ENCODE measurements at places on chromosomes 1 and 21.

DNA sequence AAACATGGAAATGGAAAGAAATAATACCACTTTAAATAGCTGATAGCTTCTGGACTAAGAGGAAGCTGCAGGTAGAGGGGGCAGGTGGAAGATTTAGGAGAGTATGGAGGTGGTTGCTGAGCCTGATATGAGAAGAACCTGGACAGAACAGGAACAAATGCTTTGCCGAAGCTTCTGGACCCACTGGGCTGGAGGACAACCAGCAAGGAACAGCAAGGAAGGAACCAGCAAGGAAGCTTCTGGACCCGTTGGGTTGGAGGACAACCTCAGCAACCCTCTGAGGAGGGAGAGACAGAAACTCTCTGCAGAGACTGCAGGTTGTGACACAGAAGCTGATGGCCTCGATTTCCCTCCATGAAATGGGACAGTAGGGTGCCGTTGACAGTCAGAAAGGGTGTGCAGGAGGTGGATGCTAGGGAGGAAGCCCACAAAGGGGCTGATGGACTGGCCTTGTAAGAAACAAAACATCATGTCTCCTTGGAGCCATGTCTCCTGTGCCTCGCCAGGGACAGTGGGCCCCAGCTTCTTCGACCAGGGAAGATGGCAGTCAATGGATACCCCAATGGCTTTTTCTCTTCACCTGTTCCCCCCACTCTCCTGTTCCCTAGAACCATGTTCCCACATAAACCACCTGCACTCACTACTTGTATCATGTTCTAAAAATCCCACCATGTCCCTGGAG lies 8.3 kb upstream of the WNT3A start:
- no peak for DNase-seq

DNA sequence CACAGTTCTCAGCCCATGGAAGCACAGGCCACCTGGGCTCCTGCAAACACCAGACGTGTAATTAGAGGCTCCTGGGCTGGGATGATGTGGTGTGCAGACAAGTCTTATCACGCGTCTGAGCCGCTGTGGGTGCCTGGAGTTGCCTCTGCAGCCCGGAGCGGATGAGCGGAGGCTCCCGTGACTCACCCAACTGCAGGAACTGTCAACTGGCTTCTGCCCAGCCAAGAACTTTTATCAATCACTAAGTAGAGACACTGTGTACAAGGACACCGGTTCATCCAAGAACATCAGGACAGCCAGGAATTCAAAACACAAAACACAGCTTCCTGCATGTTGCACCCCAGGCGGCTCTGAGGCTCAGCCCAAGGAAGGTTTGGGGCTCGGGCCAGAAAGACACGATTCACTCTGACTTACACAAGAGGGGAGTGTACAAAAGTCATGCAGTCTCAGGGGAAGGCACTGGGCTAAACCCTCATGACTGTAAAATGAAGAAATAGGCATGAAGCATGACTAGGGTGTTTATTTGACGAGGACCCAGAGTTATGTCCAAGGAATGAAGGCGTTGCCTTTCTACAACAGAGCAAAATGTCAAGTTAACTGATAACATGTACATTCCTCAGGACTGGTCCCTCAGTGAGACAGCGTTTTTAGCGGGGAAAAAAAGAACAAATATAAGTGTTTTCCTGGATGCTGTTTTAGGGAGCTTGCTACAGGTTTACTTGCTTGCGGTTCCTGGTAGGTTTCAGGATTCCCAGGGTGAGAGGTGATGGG lies 21.1 kb downstream of the ERRFI1 start:
- no peak for DNase-seq

GRCh38 chr1:24910751-24911650 lies 19.1 kb downstream of the RUNX3 start:
- peak; percentile 70 for DNase-seq

GRCh38 chr1:86064899-86065298 lies 91.7 kb downstream of the COL24A1 start:
- no peak for DNase-seq

DNA sequence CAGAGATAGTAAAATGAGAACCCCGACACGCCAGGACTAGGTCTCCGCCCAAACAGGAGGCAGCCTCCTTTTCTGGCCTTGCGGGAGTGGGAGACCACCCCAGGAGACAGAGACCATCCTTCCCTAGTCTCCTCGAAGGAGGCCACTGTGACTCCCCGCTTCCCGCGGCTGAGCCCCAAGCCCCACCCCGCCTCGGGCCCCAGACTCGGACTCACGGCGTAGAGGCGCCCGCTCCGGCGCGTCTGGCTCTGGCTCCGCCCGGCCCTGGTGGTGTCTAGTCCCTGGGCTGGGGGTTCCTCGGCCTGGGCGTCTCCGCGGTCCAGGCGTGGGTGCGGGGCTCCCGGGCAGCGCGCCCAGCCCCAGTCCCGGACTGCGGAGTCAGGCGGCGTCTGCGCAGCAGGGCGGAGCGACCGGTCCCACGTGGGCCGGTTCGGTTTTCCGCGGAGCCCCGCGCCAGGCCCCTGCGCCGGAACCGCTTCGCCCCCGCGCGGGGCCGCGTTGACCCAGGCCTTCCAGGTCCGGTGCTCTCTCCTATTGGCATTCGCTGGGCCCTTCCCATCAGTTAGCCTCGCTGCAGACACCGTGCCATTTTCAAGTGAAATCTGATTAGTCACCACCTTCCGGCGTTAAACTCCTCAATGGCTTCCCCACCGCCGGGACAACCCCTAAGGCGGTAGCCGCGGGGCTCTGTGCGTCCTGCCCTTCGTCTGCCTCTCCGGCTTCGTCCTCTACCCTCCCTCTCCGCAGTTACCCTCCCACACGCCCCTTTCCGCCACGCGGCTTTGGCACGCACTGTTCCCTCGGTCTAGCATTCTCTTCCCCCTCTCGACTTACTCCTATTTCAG lies at the start of gene C1orf216:
Gene C1orf216, minus strand, starts transcription at position 393 of the 845 bp plus-strand sequence. CDS start 2,563 bp downstream, outside the sequence.
- DNase-seq: peak; percentile 36

GRCh38 chr21:20662514-20662913 lies 335.7 kb upstream of the NCAM2 start:
- DNase-seq: no peak

GRCh38 chr1:39659538-39659937 lies 12.4 kb downstream of the NT5C1A start:
- no peak for DNase-seq

DNA sequence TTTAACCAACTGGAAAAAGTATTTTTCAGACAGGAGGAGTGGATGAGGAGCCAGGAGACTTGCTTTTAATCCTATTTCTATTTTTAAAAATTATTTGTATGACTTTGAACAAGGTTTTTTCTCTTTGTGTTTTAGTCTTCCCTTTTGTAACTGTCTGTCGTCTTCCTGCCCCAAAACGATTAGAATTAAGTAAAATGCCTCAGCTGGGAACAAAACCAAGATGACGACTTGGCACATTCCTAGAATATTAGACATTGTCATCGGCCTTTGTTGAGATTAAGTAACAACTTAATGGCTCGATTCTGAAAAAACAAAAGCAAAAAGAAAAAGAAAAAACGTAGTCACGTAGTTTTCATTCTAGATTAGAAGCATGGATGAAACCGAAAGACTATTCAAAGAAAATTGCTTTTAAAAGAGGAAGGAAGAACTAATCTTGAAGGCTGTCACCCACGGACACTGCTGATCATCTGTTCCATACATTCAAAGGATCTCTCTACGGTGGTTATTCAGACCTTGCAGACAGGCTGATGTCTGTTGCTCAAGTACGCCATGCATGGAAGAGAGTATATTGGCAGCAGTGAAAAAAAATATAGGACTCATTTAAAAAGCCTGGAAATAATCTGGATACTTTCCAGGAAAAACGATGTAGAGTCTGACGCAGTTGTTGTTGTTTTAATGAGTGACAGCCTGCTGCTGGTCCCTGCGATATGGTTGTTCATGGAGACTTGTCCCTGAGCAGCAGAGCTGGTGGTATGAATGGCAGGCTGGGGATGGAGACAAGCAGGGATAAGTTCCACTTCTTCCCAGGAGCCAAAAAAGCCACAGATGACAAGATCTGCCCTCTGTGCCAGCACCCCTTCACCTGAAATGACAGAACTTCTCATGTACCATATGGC lies 16.8 kb downstream of the GNG4 start:
- no peak for DNase-seq

DNA sequence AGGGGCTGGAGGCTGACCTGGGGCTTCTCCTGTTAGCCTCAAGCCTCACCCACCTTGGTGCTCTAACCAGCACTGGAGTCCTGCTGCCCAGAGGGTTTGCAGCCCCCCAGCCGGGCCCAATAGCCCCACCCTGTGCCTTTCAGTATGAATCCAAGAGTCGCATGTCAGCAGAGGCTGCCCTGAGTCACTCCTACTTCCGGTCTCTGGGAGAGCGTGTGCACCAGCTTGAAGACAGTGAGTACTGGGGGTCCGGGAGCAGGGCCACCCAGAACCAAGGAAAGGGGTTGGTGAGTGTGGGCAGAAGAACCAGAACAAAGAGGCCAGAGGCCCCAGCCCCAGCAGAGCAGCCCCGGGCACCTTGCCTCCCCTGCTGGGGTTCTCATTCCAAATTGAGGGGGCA lies 25.6 kb downstream of the CDK18 start:
- DNase-seq: no peak

DNA sequence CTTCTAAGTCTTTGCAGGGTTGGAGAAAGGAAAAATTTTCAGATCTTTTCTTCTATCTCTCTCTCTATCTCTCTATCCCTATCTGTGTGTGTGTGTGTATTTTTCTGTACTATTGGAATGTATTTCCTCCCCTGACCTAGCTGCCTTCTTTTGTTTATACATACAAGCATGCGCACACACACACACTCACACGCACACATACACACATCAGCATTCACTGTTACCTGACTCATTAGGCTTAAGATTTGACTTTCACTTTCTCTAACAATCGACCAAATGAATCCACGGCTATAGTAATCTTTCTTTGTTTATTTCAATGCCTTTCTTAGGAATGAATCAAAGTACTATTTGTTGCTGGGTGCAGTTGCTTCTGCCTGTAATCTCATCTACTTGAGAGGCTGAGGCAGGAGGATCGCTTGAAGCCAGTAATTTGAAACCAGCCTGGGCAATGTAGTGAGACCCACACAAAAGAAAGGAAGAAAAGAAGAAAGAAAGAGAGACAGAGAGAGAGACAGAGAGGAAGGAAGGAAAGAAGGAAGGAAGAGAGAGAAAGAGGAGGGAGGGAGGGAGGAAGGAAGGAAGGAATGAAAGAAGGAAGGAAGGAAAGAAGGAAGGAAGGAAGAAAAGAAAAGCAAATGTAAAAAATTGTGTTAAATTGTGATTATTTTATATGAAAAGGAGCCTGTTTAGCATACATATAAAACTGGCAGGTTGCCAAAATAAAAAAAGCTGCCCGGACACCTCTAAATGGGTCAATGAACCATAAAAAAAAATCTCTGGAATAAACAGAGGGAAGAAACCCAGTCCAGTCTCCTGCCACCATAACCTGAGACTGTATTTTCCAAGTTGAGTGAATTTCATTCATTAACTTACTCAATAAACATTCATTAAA lies 206.8 kb downstream of the ZNF326 start:
- no peak for DNase-seq

GRCh38 chr1:44531785-44532566 lies 126.9 kb downstream of the RNF220 start:
- no peak for DNase-seq

DNA sequence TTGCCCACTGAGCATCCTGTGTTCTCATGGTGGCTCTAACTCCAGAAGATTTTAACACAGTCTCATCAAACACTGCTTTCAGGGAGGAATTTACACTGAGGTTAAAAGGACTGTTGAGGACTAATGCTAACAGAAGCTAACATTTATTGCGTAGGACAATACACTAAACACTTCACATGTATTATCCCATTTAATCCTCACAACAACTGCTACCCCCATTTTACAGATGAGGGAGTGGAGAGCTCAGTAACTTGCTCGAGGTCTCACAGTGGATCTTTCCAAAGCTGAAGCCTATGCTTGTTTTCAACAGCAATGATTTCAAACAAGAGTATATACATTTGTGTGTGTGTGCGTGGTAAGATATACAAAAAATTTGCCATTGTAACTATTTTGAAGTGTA lies 13.9 kb downstream of the ATF3 start:
- DNase-seq: no peak

GRCh38 chr1:44327679-44328491 lies 27.2 kb downstream of the ERI3 start:
- no peak for DNase-seq

- DNase-seq: no peak
Measured at GRCh38 chr1:36834586-36834985, 199.7 kb downstream of the GRIK3 start.

GRCh38 chr1:226132728-226133503 lies 53.6 kb downstream of the ACBD3 start:
- DNase-seq: no peak

DNA sequence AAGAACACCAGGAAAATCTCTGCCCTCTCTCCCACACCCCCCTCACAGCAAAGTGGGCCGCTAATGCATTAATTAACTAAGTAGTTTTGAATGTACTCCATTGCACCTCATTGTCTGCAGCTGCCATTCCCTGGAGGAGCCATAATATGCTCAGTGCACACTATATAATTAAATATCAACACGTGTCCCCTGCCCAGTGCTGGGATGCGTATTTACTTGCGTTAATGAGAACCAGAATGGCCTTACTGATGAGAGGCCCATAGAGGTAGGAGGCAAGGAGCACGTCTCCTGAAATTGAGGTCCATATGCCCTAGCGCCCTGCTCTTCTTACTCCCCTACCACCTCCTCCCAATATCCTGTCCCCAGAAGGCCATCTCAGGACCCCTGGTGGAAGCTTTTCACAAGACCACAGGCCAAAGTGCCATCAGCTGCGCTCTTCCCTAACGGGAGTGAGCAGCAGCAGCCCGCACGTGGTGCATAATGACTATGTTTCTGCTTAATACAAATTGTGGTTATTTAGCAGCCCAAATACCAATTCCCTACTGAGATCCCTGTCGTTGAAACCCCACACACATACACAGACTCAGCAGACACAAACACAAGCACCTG lies 76.8 kb downstream of the PLXNA2 start:
- DNase-seq: no peak

- DNase-seq: no peak
Measured at GRCh38 chr1:13826591-13826990, 126.6 kb downstream of the PRDM2 start.

DNA sequence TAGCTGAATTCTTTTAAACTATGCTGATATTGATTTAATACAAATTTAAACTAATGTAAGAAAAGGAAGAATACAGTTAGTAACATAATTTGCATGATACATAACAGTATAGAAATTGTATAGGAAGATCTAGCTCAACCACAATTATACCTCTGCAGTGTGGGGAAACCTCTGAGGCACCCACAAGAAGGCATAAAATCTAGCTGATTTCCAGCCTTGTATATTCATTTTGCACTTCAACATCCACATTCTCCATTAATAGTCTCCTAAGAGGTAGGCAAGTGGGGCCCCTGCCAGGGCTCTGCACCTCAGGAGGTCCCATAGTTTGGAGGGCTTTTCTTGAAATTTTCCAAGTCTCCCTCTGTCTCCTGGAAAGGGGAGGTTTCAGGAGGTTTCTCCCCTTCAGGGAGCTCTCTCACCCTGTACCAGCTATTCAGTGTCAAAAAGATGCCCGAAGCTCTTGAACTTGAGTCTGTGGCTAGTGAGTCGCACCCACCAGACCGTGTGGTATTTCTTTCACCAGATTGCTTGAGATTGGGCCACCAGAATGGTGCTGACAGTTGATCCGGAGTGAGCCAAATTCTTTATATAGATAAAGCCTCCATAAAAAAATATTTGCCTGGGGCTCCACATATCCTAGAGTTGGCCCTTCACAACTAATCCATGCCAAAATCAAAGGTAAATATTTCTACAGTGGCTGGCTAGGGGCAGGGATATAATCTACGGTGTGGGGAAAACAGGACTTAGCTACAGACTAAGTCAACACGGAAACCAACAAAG lies 108.2 kb downstream of the TIAM1 start:
- no peak for DNase-seq

- DNase-seq: no peak
Measured at GRCh38 chr1:235100194-235100772, 28.4 kb downstream of the TOMM20 start.

Measured in stimulated activated CD8-positive, alpha-beta memory T cell treated with anti-CD3 and anti-CD28 coated beads, Interleukin-4, amount 100 ng/mL, for 1 hour (primary cell).